ENCODE measurements at places on chromosomes 1 and 21.

DNA sequence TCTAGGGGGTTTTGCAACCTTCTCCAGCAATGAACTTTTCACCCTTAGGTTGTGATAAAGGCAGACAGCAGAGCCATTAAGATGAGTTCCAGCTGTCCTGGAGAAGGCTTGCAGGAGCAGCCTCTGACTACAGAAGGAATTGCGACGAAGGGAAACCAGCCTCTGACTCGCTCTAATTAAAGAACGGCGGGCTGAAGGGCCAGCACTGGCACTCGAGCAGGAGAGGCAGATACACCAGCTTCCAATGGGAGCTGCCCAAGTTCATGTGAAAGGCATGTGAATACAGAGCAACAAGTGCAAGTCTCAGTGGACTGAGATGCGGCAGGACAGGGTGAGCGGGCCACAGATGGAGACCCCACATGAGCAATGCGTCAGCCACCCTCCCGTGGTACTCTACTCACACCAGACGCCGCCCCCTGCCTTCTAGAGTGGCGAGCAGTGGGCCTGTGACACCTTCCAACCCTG lies 15.7 kb downstream of the RCC2 start:
- DNase-seq, result no peak

DNA sequence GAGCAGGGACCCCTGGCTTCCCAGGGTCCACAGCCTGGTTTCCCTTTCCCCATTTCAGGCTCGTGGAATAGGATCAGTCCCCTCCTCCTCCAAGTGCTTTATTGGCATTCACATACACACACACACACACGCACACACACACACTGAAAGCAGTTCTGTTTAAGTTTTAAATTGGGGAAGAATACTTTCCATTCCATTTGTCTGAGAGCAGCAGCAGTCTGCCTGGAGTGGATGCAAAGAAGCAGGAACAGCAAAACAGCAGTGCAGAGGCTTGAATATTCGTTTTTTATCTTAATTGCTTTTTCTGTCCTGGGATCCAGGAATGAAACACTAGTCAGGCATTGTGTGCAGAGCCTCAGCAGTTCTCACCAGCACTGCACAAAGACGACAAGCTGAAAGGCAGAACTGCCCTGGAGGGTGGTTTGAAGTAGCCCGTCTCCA lies 7.1 kb downstream of the CYB561D1 start:
- no peak for DNase-seq

DNA sequence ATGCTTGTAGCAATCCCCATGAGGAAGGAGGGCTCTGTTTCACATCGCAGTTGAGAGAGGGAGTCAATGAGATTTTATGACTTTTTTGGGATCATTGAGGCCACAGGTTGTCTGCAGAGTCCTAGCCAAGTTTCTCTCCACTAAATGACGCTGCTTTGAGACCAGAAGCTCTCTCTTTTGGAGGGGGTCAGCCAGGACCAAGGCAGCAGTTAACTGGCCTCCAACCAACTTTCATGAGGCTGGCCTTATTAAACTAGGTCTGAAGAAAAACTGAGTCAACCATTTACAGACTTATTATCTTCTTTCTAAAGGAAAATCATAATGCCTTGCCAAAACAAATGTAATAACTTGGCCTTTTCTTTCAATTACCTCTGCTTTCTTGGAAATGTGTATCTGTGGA lies 8.6 kb downstream of the WLS start:
- no peak for DNase-seq

- DNase-seq, result no peak
Measured at GRCh38 chr1:1181938-1182410, 8.3 kb downstream of the TTLL10 start.

GRCh38 chr1:238152119-238152518 lies 261.4 kb upstream of the ZP4 start:
- no peak for DNase-seq

DNA sequence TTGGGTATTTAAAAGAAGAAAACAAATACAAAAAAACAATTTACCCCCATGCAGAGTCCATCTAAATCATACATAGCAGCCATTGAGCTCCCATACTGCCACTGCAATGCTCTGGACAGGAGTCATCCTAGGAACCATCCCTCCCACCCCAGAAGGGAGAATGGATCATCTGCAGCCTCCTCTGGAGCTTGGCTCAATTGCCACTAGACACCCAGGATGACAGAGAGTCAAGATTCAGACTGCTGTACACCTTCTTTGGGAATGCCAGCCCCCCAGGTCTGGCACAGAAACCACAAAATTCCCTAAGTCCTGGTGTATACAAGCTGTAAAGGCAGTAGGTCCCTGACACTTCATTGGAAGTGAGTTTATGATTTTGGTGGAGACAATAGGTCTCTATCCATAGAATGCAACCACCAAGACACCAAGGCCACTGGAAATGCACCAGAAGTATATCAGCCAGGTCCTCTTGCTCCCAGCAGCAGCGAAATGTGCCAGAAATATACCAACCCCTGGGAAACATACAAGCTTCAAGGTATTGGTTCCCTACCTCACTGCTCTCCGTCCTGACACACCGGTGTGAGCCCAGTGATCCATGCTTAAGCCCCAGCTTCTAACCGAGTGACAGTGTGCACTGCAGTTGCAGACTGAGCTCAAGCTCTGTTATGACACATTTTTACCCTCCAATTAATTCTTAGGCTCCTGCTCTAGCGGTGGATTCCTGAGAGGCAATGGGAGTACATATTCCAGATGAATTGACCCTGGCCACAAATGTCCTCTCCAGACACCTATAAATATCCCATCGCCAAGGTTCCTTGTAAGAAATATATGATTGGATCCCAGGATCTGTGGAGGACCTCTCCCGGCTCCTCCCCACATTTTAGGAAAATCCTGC lies 4.4 kb downstream of the TAL1 start:
- no peak for DNase-seq

GRCh38 chr1:44689447-44689765 lies 14.9 kb downstream of the ARMH1 start:
- no peak for DNase-seq

- no peak for DNase-seq
Measured at GRCh38 chr1:244234009-244234643, 183.0 kb downstream of the ZBTB18 start.

- DNase-seq, result no peak
Measured at GRCh38 chr1:22832414-22832786, 121.8 kb downstream of the EPHB2 start.

- no peak for DNase-seq
Measured at GRCh38 chr1:56908619-56909221, 54.1 kb downstream of the C8A start.

GRCh38 chr1:223717695-223718363 lies 5.5 kb downstream of the CAPN2 start:
- DNase-seq, result no peak

DNA sequence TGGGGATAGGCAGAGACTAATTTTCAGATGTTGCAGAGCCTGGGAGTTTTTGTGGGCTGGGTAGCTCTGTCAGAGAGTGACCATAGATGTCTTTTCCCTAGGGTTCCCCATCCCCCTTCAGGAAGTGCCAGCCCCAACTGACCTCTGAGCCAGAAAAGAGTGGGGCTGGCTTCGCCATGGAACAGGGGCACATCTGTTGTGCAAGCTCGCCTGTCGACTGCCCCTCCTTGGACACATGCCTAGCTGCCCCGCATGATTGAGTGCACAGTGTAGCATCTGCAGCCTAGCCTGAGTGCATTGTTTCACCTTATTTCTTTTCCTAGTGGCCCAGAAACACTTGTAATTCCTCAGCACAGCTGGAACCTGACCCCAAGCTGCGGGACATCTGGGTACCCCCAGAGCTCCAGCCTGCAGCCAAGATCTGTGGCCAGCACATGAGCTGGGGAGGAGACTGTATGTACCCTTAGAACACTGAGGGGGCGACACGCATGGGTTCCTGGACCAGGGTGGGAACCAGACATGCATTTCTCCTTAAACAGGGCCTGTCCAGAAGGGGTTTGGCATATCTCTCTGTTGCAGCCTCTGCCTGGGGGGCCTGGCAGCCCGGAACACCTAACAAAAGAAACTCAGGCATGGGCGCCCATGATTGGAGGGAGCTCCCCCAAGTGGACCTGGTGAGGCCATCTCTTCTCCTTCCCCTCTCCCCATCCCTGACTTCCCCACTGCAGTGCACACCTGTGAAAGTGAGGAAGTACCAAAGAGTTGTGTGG lies 55.2 kb downstream of the SYT14 start:
- DNase-seq, result no peak

GRCh38 chr1:13764588-13765332 lies 64.8 kb downstream of the PRDM2 start:
- no peak for DNase-seq

DNA sequence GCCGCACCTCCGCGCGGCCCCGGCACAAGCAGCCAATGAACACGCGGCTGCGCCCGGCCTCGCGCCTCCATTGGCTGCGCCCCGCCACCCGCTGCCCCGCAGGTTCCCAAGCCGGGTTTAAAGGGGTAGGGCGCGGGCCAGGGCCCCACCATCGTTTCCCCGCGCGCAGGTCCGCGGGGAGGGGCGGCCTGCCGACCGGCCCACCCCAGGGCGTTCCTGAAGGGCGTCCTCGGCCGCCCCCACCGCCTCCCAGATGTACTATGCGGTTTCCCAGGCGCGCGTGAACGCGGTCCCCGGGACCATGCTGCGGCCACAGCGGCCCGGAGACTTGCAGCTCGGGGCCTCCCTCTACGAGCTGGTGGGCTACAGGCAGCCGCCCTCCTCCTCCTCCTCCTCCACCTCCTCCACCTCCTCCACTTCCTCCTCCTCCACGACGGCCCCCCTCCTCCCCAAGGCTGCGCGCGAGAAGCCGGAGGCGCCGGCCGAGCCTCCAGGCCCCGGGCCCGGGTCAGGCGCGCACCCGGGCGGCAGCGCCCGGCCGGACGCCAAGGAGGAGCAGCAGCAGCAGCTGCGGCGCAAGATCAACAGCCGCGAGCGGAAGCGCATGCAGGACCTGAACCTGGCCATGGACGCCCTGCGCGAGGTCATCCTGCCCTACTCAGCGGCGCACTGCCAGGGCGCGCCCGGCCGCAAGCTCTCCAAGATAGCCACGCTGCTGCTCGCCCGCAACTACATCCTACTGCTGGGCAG lies at the start of gene OLIG1:
Gene OLIG1 (plus strand): TSS at position 148 of the 750 bp plus-strand sequence. CDS start 106 bp downstream, at position 254.
- no peak for DNase-seq

DNA sequence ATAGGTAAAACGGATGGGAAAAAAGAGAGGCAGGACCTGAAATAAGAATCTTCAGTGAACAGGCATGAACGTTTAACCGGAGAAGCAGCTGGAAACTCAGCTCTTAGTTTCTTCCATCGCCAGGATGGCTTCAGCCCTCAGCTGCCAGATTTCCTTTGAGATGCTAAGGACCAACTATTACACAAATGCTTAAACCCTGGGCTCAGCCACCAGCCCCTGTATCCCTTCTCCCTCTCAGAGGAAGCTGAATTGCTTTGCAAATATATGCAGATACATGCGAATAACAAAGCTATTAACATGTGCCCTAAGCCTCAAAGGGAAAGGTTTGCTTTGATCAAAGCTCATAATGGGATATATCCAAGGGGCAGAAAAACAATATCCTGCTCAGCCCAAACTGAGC lies 515.1 kb downstream of the OMA1 start:
- no peak for DNase-seq

DNA sequence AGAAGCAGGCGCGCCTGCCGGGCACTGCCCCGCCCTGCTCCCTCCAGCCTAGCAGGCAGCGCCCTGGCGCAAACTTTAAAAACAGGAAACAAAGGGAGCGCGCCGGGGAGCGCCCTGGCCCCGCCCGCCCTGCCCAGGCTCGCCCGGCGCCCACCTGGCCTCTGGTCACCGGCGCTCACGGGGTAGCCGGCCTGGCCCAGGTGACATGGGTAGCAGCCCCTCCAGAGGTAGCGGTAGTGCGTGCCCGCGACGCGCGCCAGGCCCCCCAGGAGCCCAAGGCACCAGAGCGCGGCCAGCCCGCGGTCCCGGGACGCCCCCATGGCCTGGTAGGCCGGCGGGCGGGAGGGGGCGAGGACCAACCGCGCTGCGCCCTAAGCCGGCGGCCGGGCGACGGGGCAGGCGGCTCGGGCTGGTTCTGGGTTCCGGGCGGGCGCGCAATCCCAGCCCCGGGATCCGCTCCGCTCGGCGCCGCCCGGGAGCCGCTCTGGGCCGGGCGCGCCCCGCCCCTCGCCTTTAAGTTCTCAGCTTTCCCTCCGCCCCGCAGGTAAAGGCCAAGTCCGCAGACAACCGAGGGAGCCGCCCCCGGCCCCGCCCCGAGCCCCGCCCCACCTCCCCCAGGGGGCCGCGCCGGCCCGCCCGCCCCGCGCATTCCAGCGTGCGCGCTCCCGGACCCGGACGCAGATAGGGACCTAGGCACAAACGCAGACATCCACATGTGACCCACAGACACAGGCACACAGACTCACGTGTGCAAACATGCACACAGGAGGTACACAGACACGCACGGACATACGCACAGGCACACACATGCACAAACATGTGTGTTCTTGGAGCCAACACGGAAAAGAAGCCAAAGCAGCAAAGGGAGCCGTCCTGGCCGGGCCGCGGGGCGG lies 76.7 kb downstream of the ARHGEF16 start:
- DNase-seq, result peak; percentile 31

DNA sequence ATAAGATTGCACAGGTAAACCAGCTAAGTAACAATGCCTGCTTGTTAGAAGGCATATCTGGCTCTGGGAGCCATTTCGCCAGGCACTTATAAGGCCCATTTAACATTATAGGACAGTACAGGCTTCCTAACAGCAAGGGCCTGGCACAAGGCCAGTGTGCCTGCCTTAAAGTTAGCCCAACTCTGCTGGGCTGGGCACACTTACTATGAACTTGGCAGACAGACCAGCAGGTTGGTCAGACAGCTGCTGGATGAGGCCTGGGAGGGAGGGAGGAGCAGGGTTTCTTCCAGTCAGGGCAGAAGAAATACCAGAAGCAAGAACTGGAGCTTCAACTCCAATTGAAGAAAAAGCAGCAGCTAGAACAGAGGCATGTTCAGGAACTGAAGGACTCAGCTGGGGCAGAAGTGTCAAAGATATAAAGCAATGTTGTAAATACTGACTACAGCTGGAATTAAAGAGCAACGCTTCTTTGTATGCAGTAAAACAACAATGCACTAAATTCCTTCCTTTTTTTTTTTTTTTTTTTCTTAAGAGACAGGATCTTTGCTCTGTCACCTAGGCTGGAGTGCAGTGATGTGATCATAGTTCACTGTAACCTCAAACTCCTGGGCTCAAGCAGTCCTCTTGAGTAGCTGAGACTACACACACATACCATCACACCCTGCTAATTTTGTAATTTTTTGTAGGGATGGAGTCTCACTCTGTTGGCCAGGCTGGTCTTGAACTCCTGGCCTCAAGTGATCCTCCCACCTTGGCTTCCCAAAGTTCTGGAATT lies 4.9 kb downstream of the CACHD1 start:
- no peak for DNase-seq

DNA sequence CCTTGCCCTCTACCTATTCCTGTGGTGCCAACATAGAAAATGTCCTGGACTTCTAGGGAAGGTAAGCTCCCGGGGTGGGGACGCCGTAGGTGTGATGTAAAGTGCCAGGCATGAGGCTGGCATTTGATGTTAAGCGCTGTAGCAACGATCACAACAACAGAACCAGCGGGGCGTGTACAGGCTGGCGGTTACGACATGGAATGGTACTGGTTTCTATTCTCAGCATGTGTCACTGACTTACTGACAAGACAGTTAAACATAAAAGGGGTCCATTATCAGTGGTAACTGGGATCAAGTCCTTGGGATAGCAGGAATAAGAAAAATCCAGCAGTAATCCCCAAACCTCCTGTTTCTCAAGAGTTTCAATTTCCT lies 58.9 kb downstream of the TGFBR3 start:
- no peak for DNase-seq

- DNase-seq, result peak; percentile 96
Measured at GRCh38 chr1:112700290-112701226, 6.4 kb downstream of the RHOC start.

Data from HS-27A (cell line).